ENCODE measurements at places on chromosomes 6 and 20. TPM values are rescaled to one million over a fixed set of nuclear protein-coding genes. Genes with fewer than 3 reads are reported as not detected.

RIMS4 gene
- total RNA-seq: 2.0 TPM

SAMD5 gene
- total RNA-seq: 2.7 TPM

BPIFB1 gene
- not detected for total RNA-seq

MACROD2 gene
- 0.51 TPM for total RNA-seq

DNA sequence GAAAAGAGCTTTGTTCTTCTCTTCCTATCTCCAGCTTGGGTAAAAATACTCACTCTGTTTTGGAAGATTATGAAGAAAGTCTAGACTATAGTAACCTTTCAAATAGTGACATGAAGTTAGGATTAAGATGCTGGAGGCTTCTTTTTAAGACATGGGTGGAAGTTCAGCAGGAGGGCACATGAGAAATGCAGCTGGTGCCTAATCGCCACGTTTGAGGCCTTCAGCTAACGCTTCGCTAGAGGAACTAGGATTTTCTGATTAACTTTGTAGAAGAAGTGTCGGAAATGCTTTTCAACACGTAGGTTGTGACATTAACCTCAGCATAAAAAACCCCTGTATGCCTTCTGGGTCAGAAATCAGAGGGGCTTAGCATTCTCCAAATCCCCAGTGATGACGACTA is 348.1 kb upstream of the MAP3K7 start:
- DNase-seq: no peak

- DNase-seq: peak; percentile 59
These were observed 125.2 kb downstream of the HIVEP2 start for GRCh38 chr6:142819603-142820337.

DNA sequence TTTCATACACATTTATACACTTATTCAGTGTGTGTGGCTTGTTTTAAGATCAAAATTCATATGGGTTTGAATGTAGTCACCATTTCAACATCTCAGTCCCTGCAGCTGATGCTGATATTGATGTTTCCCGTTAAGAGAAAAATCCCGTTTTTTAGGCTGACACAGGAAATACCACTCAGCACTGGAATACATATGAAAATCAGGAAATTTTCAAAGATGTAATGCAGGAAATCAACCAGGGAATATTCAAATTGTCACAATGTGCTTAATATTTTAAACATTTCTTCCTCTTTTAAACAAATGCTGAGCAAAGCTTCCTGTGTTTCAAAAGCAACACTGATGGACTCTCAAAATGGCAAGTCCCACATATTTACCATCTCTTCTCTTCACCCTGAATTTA is 94.5 kb upstream of the MARCKS start:
- no peak for DNase-seq

- DNase-seq: no peak
These were observed 5.0 kb upstream of the GFOD1 start for GRCh38 chr6:13492357-13492756.

DNA sequence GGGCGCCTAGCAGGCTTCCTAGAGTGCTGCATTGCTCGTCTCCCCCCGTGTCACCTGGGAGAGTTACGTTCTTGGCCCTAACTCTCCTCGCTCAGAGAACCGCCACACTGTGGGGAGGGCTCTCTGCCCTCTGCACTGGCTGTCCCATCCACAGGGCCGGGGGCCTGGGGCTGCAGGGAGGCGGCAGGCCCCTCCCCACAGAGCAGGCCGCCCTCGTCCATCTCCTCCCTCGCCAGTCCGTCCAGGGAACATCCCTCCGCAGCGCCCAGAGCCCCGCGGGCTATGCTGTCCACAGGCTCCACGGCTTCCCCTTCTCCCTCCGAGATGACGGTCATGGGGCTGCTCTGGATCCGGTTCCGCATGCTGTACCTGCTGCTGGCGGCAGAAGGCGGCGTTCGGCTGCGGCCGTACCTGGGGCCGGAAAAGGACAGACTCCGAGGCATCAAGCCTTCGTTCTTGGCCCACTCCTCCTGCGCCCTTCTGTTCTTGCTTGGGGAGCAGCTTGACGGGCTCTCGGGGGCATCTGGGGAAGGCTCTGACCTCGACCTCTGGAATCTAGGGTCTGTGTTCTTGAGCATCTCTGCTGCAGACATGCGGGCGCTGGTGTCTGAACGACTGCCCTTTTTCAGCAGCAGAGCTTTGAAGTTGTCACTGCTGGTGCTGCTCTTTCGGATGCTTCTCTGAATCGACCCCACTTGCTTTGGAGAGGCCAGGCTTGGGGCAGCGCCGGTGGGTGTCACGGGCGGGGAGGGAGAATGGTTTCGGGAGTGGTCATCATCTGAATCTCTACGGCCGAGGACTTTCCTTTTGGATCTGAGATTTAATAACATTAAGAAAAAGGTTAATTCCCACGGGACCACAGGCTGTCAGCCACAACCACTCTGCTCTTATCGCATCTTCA is 20.2 kb downstream of the HEBP2 start:
- DNase-seq: no peak

GRCh38 chr6:163226836-163227485 is 187.6 kb upstream of the QKI start:
- peak; percentile 94 for DNase-seq

DNA sequence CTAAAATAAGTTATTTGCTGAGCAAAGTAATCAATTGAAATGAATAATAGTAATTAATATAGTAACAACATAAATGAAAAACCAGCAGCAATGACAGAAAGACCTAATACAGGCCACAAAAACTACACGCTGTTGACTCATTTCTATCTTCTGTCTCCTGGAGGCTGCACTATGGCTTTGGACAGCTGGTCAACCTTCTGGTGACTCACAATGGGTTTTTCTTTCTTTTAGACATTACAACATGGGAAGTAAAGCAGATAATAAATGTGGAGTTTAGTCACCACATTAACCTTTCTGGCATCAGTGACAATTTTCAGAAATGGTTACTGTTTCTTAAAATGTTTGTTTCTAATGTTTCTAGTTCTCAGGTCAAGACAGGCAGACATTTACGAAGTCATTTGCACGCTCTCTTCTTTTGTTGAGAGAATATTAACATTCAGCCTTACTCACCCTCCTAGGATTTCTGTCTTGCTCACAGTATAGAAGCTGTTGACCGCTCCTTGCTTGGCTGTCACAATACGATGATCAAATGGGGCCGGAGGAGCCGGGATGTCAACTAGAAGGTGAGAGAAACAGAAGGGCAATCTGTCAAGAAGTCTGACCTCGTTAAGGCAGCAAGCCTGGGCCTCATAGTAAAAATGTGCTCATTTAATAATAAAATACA is 62.2 kb downstream of the MYLK4 start:
- DNase-seq: peak; percentile 81

DNA sequence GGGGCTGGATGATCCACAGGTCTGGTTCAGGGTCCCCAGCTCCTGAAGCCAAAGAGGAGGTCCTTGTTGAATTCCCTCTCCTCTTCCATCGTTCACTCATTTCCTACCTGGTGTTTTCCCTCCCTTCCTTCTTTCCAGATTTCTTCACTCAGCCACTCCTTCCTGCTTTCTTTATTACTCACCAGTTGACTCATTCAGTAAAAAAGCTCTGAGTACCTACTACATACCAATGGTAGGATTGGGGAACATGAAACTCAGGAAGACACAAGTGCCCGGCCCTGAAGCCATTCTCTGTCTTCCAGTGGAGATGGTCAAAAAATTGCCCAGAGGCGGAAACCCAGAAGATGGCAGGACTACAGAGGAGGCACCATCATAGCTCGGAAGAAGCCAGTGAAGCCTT is 11.9 kb upstream of the NSFL1C start:
- peak; percentile 69 for DNase-seq

DNA sequence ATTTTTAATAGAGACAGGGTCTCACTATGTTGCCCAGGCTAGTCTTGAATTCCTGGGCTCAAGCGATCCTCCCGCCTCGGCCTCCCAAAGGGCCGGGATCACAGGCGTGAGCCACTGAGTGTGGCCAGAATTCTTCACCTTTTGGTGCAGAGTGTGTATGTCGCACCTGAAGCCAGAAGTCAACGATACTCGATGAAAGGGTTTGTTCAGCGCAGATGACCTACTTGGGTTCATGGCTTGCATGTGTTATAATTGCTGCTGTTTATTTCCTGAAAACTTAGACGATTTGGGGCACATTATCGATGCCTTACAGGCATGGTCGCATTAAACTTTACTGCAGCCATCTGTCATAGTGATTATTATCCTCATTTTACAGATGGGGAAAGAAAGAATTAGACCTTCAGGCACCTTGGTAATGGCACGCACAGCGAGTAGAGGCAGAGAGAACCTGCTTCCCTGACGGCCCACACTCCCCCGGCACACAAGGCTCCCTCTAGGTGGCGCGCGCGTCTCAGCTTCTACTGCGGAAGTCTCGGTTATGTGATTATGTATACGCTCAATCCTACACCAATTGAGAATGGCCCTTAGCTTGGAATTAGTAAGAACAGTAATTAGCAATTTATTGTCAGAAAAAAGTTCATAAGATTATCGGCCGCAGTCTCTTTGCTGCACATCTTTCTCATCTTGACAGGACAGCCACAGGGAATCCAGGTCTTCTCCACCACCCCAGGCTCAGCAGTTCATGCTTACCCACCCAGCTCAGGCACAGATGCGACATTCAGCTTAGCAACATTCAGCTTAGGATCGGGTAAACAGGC is 212.8 kb upstream of the PROKR2 start:
- peak; percentile 84 for DNase-seq

DNA sequence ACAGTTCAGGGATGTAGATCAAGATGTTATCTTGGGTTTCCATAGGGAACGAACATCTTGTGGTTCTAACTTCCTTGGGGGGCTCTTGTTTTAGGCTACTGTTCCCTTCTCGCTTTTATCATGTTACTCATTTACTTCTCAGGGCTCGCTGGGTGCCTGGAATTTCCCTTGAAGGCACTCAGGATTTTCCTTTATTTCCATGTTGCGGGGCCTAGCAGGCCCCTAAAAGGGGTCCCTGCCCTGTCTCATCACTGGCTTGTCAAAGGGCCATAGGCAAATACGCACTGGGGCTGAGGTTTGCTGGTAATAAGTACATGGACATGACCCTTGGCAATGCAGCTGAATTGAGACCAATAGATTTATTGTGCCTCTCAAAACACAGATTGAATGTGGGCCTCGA is 262.3 kb downstream of the CDH4 start:
- peak; percentile 32 for DNase-seq

- no peak for DNase-seq
These were observed 3.0 kb upstream of the CDH26 start for GRCh38 chr20:59955131-59955796.

DNA sequence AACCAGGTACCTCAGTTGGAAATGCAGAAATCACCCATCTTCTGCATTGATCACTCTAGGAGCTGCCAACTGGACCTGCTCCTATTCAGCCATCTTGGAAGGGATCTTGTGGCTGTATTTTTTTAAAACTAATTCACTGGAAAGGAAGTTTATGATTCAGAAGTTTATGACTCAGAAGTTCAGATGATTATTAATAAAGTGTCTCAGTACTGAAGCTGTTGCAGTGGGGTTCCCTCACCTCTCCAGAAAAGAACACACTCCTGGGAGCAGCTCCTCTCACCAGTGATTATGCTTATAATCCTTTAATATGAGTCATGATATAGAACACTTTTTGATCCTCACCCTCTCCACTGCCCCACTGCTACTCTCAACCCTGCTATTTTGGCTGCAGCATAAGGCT is 291.2 kb upstream of the HS3ST5 start:
- DNase-seq: no peak

DNA sequence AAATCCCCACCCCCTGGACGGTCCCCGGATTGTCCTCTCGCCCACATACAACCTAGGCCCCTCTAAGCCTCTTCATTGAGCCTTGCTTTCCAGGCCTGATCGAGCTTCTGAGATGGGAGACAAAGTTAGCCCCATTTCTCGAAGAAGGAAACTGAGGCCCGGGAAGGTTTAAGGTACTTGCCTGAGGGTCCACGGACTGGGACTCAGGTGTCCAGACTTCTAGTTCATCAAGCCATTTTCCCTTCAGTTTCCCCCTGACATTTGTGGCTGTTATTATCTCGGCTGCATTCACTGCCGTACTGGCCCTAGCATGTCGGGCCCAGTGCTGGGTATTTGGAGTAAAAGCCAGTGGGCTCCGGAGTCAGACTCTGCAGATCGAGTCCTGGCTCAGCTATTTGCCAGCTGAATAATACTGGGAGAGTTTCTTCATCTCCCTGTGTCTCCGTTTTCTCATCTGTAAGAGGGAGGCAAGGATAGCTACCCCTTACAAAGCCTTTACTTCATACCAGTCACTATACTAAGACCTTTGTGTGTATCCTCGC is 633 bp downstream of the RPRD1B start:
- no peak for DNase-seq

DNA sequence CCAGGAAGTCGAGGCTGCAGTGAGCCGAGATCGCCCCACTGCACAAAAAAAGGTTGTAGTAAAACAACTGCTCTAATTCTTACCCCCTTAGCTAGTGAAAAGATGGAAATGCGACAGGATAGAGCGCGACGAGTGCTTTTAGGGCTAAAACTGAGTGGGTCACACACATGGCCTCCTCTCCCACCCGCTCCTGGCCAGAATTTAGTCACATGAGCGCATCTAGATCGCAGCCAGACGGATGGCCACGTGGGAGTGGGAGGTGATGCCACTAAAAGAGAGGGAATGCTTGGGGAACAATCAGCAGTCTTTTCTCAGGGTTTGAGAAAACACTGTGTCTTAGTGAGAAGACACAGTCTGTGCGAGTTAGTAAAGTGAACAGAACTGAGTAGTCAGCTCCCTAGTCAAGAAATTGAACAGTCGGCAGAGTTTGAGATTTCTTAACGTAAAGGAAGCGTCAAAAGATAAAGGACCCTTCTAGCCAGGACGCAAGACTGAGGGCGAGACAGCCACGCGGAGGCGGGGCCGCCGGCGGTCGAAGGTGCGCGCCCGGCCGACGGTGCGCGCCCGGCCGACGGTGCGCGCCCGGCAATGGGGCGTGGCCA is 664 bp upstream of the ACTR5 start:
- no peak for DNase-seq

DNA sequence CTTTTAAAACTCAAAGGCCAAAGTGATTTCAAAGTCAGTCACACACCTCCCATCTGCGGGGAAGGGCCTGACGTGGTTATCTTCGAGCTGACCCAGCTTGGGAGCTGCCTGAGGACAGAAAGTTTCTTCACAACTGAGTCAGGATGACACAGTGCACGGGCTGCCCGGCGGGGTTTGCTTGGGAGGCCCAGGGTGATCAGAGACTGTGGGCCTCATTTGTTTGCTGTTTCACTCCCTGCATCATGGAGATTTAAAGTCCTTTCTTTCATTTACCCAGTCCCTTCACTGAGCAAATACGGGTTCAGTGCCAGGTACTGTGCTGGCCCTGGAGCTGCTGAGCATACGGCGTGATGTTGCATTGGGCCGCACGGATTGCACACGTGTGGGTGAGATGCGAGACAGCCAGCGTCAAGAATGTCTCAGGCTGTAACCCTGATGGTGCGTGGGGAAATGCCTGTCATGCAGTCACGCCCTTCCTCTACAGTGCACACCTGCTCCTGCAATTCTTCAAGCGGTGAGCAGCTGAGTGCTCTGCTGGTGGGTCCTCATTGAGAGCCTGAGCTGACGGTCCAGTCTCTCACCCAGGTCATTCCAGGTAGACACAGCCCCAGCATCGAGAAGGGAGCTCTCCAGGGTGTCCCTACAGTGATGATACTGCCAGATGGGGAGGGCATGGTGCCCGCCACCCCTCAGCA is 82.7 kb upstream of the PMEPA1 start:
- DNase-seq: no peak

- peak; percentile 80 for DNase-seq
These were observed 38.0 kb downstream of the TMEM170B start for GRCh38 chr6:11575408-11576033.
